ENCODE measurements at places on chromosomes 7 and 10. TPM values are rescaled to one million over a fixed set of nuclear protein-coding genes. Genes with fewer than 3 reads are reported as not detected.

Gene AFAP1L2
- total RNA-seq, result not detected

Gene SP8
- total RNA-seq, result not detected

Gene SLC16A12
- under 0.01 TPM for total RNA-seq

Gene GNAT3
- total RNA-seq, result not detected

Gene LIPJ
- total RNA-seq, result under 0.01 TPM

Gene TTYH3
- 29.0 TPM for total RNA-seq

GRCh38 chr7:81187753-81188152, 268.9 kb upstream of the SEMA3C start:
- peaks cover 9% of the 10 kb centered on the region for H3K4me1 ChIP-seq
- no peak overlapping the region for H3K4me3 ChIP-seq
- H3K27me3 ChIP-seq, result no peaks in the 10 kb centered on the region
- DNase-seq, result no peak
- no peak overlapping the region for H3K27ac ChIP-seq

DNA sequence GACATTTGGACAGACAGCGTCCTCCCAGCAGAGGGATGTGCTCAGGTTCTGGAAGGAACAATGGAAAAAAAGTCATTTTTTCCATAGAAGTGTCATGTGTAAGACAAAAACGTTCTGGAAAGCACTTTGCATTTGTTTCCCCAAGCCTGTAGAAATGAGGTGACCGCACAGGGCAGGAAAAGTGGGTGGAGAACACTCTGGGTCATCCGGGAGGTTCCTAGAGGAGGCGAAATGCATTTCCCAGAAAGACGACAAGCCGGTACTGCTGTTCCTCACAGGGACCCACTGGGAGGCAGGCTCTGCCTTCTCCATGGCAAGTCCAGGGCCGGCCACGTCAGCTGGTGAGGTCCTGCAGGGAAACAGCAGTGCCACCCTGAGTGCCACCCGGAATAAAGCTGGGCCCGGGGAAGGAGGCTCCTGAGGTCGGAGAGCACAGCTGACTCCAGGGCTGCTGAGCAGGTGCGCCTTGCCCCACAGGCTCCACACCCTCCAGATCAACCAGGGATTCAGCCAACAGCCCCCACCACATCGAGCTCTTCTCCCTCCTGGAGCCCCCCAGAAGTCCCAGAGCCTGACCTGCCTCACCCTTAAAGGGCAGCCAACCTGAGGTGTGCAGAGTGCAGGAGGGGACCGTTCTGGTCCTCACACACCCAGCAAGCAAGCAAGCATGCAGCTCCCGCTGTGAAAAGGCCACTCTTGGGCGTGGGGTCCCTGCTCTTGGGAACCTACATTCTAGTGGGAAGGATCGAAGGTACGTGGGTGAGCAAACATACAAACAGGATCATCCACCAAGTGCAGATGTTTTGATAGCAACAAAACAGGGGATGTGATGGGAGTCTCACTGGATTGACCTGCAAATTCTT, 28.8 kb upstream of the INPP5A start:
- peak; percentile 52 for DNase-seq
- H3K4me3 ChIP-seq, result no peak overlapping the region
- H3K27ac ChIP-seq, result no peak overlapping the region
- H3K4me1 ChIP-seq, result peaks cover 7% of the 10 kb centered on the region
- H3K36me3 ChIP-seq, result no peaks in the 10 kb centered on the region

- DNase-seq, result peak; percentile 85
- H3K4me1 ChIP-seq, result peaks cover 14% of the 10 kb centered on the region
- no peaks in the 10 kb centered on the region for H3K27me3 ChIP-seq
- H3K4me3 ChIP-seq, result no peak overlapping the region
Observed at GRCh38 chr7:16817536-16817935, 12.7 kb upstream of the AGR2 start.

GRCh38 chr7:151429560-151430331, 10.2 kb downstream of the CRYGN start:
- no peak overlapping the region for H3K4me3 ChIP-seq
- peak; percentile 86 for DNase-seq
- H3K4me1 ChIP-seq, result peaks cover 45% of the 10 kb centered on the region
- no peaks in the 10 kb centered on the region for H3K27me3 ChIP-seq

DNA sequence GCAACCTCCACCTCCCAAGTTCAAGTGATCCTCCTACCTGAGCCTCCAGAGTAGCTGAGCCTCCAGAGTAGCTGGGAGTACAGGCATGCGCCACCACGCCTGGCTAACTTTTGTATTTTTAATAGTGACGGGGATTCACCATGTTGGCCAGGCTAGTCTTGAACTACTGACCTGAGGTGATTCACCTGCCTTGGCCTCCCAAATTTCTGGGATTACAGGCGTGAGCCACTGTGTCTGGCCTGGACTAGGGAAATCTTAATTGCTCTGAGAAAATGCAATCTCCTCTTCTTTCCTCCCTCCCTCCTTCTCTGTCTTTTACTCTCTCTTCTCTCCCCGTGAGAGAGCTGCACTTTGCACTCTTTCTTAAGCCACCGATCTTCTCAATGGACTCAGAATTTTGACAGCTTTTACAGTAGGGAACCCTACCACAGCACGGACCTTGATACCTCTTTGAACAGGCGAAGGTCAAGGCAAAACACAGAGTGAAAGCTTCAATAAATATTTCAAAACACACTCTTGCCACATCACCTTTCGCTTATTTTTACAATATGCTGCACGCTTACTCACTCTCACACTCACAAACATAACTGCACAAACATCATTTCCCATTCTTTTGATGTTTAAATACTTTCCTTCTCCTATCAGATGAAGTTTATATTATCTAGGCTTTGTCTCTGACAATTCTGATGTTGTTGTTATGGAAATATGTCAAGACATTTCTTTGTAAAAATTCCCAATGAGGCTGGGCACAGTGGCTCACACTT, 173.4 kb upstream of the NRP1 start:
- H3K4me3 ChIP-seq, result no peak overlapping the region
- no peaks in the 10 kb centered on the region for H3K36me3 ChIP-seq
- H3K4me1 ChIP-seq, result peaks cover 18% of the 10 kb centered on the region
- DNase-seq, result no peak
- no peaks in the 10 kb centered on the region for H3K27me3 ChIP-seq

DNA sequence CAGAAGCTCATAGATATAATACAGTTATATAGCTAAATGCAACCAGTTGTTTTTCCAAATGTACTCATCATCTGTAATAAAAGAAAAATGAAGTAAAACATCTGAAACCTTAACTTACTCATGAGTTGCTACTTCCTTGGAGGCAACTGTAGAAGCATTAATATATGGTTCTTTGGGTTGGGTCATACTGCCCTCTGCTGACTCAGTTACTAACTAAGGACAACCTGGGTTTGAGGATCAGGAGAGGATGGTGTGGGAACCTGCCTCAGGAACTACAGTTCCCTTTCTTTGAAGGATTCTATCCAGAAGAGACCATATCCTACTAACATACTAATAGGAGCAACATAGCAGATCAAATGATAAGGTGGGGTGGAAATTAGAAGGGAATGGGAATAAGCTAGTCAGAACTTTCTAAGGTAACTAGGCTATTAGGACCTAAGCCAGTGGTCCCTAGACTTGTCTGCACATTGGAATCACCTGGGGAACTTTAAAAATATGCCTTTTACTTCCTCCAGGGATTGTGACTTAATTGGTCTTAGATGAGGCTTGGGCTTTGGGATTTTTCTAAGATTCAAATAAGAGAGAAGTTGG, 20.7 kb downstream of the COX15 start:
- DNase-seq, result no peak
- no peak overlapping the region for H3K27ac ChIP-seq
- no peak overlapping the region for H3K4me3 ChIP-seq
- no peaks in the 10 kb centered on the region for H3K27me3 ChIP-seq
- H3K36me3 ChIP-seq, result peaks cover 62% of the 10 kb centered on the region

DNA sequence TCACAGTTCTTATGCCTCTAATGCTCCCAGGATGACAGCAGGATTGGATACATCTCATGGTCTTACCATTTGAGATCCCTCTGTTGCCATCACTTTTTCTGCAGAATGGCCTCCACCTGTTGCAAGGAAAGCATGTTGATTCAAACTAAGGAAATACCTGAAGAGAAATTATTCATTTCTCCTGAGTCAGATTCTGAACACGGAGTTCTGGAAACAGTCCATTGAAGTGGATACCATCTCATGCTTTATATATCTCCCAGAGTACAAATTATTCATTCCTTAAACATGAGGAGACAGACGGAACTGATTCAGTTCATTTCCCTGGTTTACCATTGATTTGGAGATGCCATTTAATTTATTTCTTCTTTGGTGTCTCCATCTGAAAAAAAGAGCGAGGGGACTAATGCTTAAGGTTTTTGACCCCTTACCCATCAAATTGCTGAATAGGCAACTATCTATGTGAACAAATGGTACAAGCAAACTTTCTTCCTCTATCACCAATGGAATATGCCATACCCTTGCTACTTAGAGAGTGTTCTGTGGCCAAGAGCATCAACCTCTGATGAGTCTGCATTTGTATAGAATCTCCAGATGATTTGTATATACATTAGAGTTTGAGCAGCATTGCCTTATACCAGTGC, 305.0 kb upstream of the LRGUK start:
- H3K4me3 ChIP-seq, result no peak overlapping the region
- H3K27me3 ChIP-seq, result no peaks in the 10 kb centered on the region
- H3K36me3 ChIP-seq, result no peaks in the 10 kb centered on the region
- no peak overlapping the region for H3K27ac ChIP-seq
- H3K4me1 ChIP-seq, result no peaks in the 10 kb centered on the region

DNA sequence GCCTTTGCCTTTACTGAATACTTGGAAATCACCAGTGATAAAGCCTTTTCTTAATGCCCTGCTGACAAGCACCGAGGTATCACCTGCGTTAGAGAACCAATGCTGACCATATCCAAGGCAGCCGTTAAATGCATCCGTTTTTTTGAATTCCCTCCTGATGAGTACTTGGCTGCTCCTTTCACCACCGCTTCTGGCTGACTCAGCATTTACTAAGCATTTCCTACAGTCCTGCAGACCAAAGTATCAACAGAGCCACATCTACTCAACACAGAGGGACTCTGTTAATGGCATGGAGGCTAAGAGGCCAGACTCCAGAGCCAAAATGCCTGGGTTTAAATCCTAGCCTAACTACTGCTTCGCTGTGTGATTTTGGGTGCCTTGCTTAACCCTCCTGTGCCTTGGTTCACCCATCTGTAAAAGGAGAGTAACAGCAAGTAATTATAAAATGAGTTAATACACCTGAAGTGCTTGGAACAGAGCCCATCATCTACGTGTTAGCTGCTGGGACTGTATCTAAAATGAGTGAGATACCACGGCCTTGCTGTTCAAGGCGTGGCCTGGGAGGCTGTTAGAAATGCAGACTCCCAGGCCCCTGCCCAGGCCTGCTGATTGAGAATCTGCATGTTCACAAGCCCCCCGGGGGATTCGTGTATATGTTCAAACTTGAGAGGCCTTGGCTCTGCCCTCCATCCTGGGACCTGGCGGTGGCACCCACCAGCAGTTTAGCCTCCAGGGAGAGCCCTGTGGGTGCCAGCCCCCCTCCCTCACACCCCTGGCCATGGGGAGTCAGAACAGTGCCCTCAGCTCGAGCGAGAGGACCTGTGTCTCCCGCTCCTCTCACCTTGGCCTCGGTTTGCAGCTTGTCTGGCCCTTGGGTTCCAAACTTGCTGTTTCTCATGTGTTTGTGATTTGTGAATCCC, 30.8 kb upstream of the EFCAB10 start:
- H3K27me3 ChIP-seq, result no peaks in the 10 kb centered on the region
- no peak overlapping the region for H3K27ac ChIP-seq
- peaks cover 6% of the 10 kb centered on the region for H3K4me1 ChIP-seq
- peaks cover 4% of the 10 kb centered on the region for H3K36me3 ChIP-seq

DNA sequence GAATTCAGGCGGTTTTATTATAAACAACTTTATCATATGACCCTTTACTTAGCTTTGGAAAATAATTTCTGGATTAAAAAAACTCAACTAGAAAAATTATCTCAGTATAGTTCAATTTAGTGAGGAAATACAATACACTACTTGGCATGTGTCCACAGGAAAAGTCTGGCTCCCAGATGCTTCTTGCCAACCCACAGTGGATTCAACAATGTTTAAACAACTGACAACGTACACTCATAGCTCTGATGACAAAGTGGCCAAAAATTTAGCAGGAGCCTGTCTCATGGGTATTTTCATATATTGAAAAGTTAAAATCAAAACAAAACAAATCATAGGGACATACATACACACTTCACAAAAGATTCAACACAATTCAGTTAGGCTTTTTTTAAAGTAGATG, 158.8 kb downstream of the SKAP2 start:
- H3K36me3 ChIP-seq, result no peaks in the 10 kb centered on the region
- H3K27me3 ChIP-seq, result no peaks in the 10 kb centered on the region
- peaks cover 24% of the 10 kb centered on the region for H3K4me1 ChIP-seq
- peak overlapping the region; percentile 69 for H3K27ac ChIP-seq
- peak; percentile 71 for DNase-seq

DNA sequence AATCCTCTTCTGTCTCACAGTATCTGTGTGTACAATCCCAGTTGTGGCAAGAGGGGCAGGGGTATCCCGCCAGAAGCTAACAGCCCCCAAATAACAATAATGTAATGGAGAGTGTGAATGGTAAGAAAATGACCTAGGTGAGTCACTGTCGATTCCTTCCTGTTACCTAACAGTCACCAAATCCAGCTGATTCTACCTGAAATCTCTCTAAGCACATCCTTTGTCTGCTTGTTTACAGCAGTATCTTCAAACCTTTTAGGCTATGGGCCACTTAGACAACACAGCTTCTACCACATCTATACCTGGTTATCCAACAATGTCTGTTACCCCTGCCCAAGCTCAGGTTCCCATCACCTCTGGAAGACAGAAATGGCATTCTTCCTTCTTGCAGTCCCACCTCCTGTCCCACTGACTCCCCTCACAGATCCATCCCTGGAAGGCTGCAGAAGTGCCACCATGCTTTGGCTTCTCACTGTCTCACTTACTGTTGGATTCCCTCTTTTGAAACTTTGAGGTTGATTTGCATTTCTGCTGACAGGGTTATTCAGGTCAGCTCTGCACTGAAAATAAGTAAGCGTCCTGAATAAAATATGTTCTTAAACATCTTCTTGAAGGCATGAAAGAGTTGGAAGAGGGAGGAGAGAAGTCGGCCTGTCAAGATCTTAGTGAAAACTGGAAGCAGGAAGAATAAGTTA, 13.1 kb downstream of the PIP4K2A start:
- H3K36me3 ChIP-seq, result no peaks in the 10 kb centered on the region
- no peak for DNase-seq
- H3K27ac ChIP-seq, result no peak overlapping the region
- no peaks in the 10 kb centered on the region for H3K4me1 ChIP-seq
- H3K27me3 ChIP-seq, result no peaks in the 10 kb centered on the region

- H3K4me1 ChIP-seq, result peaks cover 4% of the 10 kb centered on the region
- no peaks in the 10 kb centered on the region for H3K27me3 ChIP-seq
- H3K36me3 ChIP-seq, result no peaks in the 10 kb centered on the region
- H3K27ac ChIP-seq, result no peak overlapping the region
- no peak for DNase-seq
Observed at GRCh38 chr7:103809229-103809994, 180.0 kb downstream of the RELN start.

DNA sequence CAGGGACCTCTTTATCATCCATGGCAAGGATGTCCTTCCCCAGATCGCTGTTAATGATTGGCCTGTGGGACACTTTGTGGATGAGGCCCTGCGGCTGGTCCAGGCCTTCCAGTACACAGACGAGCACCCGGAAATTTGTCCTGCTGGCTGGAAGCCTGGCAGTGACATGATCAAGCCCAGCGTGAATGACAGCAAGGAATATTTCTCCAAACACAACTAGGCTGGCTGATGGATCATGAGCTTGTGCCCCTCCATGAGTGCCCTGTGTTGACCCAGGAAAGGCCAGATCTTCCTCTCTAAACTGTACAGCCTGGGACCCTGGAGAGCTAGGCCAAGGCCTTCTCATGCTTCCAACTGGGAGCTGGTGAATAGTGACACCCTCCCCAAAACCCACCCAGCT, 124.1 kb downstream of the CUL2 start:
- no peak overlapping the region for H3K27ac ChIP-seq
- no peaks in the 10 kb centered on the region for H3K27me3 ChIP-seq
- DNase-seq, result peak; percentile 32
